ENCODE measurements at places on chromosomes 1 and 21.

DNA sequence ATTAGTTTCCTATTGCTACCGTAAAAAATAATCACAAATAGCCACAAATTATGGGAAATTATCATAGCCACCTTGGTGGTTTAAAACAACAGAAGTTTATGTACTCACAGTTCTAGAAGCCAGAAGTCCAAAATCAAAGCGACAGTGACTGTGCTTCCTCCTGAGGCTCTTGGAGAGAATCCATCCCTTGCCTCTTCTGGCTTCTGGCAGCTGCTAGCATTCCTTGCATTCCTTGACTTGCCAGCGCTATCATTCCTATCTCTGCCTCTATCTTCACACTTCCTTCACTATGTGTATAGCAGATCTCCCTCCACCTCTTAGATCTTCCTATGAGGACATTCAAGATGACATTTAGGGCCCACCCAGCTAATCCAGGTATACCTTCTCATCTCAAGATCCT lies 180.1 kb upstream of the USP25 start:
- no peak for ATAC-seq

- no peak for ATAC-seq
Measured at GRCh38 chr1:160217481-160218051, 12.4 kb downstream of the PEA15 start.

DNA sequence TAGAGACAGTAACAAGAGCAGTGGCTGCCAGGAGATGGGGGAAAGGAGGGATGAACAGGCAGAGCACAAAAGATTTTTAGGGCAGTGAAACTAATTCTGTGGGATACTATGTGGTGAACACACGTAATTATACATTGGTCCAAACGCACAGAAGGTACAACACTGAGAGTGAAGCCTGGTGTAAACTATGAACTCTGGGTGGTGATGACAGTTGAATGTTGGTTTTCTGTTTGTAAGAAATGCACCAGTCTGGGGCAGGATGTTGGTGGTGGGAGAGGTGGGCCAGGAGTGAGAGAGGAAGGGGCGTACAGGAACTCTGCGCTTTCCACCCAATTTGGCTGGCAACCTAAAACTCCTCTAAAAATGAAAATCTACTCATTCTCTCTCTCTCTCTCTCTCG lies 50.2 kb upstream of the TIAM1 start:
- ATAC-seq: no peak

DNA sequence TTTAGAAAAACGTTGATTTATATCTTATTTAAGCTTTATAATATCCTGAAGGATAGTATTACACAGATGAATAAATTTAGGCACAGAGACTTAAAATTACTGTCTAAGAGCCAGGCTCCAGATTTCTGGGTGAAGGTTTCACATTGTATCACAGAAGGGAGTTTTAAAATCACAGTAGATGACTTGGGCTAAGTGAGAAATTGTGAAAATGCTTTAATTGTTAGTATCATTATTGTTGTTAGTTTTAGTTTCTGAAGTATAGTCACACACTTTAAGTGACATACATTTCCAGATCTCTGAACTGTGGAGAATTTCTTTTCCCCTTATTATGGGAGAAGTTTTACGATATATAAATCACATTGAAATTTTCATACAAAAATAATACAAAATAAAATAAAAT lies 83.5 kb downstream of the NDUFS5 start:
- ATAC-seq: no peak

- ATAC-seq: no peak
Measured at GRCh38 chr1:153429266-153430165, 13.2 kb downstream of the S100A7A start.

GRCh38 chr1:42130061-42130660 lies 23.0 kb upstream of the GUCA2B start:
- no peak for ATAC-seq

DNA sequence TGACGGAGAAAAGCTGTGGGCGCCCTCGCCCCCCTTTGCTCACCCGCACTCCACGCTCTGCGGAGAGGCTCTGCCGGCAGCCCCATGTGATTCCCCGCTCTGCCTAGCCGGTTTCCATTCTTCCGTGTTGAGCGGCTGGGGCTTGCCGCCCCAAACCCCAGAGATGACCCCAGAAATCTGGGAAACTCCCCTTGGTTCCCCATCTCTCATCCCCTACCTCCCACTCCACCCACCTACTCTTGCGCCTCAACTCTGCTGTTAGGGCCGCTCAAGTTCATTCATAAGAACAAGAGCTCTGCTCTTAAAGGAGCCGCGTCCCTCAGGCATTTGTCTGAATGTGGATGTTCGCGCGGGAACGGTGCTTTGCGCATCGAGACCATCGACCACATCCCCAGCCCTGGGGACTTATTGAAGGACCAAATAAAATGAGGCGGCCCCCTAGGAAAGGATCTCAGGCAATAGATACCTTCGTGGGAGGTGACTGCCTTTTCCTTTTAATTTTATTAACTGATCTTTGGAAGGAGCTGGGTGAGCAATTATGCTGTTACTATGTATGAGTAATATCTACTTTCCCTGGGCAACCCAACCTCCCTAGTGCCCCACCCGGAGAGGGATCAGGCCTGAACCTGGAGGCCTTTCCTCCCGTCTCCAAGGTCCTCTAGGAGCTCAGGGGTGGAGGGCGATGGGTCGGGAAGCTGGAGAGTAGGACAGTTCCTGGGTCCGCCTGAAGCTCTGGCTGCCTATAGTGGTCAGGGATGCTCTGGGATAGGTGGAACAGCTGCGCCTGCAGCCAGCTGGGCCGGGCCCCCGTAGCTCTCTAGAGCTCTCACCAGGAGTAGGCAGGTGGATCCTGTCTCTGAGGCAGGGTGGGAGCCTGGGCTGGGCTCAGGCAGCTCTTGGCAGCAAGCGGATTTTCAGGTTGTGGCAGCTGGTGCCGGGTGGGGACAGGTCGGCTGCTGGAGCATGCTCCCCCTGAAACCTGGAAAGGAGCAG lies 898 bp downstream of the MFSD2A start:
- peak; percentile 71 for ATAC-seq

- no peak for ATAC-seq
Measured at GRCh38 chr21:24183077-24183476, 1424.2 kb downstream of the MRPL39 start.

DNA sequence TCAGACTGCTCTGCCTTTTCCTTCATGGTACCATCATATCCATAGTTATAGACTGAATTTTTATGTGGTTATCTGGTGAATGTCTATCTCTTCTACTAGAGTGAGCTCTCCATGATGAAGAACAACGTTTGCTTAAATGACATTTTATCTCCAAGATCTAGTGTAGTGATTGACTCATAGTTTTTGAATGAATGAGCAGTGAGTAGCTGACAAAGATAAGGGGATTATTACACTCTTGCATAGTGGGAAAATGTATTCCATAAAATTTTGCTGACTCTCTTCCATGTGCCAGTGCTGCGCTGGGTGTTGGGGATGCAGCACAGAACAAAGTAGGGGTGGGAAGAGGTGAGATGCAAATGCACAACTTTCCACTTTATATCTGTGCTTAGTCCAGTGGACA lies 147.7 kb downstream of the TGFB2 start:
- no peak for ATAC-seq
